Adipocyte (in vitro differentiated cells): ENCODE measurements at places on chromosomes 2 and 18.

DNA sequence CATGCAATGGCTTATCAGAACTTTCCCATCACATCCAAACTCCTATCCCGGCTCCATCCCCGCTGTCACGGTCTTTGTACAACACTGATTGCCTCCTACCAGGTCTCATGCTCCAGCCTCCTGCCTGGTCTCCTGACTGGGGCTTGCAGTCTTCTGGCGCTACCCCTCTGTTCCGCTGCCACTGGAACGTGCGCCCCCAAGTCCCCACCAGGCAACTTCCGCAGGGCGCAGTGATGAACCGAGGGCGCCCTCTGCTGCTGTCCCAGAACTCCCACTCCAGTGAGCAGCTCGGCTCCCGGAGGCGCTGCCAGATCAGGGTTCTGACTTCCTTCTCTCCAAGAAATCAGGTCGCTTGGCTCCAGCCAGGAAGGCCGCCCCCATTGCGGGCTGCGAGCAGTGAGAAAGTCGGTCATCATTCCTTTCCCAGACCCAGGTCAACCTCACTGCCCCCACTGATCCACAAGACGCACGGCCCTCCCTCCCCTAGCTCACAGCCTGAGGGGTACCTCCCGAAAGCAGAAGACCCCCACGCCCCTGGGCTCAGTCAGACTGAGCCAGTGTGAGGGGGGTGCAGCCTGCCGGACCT lies 43.9 kb upstream of the RAB11FIP5 start:
- peak; percentile 86 for DNase-seq

DNA sequence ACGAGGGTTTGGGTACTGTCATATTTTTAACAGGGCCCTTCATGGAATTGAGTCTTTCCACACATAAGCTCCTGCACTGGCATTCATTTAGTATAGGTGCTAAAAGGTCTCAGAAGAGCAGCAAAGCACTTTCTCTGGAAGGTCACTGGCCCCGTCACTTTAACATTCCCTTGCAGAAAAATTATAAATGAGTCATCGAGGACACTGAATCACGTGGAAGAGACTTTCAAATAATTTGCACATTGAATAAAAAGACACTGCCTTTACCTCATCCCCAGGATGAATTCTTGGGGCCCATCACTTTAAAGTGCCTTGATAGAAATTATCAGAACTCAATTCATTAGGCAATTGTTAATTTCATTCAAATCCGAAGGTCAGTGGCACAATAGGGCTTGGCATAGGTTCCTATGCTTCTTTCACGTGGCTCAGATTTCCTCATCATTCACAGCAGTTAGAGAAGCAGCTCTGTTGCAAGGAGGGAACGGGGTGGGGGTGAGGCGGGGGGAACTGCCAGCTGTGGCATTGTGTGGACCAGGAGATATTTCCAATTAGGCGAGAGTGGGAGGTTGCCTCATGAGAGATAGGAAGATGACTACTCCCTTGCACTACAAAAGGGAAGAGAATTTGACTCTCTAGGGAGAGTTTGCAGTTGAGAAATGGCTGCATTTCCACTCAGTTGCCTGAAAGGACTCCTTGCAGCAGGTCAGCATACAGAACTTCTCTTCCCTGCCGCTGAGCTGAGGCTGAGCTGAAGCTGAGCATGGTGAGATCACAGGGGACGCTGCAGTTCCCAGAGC lies 86.3 kb upstream of the NPAS2 start:
- peak; percentile 85 for DNase-seq

DNA sequence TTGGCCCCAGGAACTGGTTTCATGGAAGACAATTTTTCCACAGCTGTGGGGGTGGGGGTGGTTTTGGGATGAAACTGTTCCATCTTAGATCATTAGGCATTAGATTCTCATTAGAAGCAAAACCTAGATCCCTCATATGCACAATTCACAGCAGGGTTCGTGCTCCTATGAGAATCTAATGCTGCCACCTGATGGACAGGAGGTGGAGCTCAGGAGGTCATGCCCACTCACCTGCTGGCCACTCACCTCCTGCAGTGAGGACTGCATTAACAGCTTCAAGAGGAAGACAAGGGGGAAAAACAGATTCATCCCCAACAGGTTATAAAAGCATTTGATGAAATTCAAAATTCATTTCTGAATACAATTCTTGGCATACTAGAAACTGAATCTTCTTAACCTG lies 38.5 kb downstream of the THAP4 start:
- DNase-seq = no peak

DNA sequence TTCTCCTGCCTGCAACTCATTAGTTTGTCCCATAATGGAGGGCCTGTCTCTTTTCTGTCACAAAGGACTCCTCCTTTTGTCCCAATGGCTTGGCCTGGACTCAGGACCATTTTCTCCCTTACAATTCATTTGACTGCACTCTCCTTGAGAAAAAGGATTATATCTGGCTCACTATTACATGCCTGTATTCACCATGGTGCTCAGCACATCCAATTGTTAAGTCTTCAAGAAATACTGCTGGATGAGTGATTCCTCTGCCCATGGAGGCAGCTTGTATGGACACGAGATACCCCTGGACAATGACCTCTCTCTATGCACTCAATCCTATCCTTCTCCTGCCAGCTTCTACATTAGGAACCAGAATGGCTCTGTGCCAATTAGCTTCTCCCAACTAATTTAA lies 47.0 kb downstream of the CHST9 start:
- no peak for DNase-seq

GRCh38 chr2:120883607-120884440 lies 148.2 kb downstream of the GLI2 start:
- DNase-seq = no peak

- DNase-seq = no peak
Measured at GRCh38 chr2:44859337-44859736, 82.2 kb upstream of the SIX3 start.

- DNase-seq = no peak
Measured at GRCh38 chr2:216082805-216083204, 1.1 kb downstream of the TMEM169 start.

- DNase-seq = peak; percentile 58
Measured at GRCh38 chr18:68083131-68083530, 566.6 kb upstream of the DSEL start.

- no peak for DNase-seq
Measured at GRCh38 chr18:74797577-74798151, 200.0 kb downstream of the ZNF407 start.

DNA sequence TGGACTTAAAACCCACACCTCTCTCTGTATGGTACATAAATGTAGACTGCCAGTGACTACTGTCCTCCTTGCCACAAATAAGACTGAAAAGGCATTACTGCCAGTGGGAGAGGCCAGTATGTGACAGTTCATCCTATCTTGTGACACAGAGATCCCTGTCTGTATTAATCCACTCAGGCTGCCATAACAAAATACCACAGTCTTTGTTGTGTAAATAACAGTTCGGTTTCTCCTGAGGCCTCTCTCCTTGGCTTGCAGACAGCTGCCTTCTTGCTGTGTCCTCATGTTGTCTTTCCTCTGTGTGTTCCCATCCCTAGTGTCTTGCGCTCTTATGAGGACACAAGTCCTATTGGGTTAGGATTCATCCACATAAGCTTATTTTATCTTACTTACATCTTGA lies 46.4 kb upstream of the IL1RL1 start:
- DNase-seq = no peak

GRCh38 chr18:24674200-24674599 lies 213.8 kb downstream of the HRH4 start:
- no peak for DNase-seq

DNA sequence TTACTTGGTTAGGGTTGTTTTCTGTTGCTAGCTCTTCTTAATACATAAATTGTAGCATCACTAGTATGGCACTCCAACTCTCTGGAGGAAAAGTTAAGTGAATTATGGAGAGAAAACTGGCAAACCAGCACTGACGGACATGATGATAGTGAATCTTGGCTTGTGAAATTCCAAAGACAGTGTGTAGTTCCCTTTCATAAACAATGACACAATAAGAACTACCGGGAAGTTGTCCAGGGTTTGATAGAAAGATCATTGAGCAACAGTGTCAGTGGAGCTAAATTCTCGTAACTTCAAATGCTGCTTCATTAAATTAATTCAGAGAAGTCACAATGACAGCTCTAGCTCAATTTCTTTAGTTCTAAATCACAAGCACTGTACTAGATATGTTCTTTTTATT lies 66.5 kb downstream of the RIT2 start:
- DNase-seq = peak; percentile 2

- DNase-seq = no peak
Measured at GRCh38 chr2:101677658-101678057, 19.8 kb upstream of the MAP4K4 start.

GRCh38 chr2:233433794-233434193 lies 79.5 kb downstream of the DGKD start:
- DNase-seq = no peak

GRCh38 chr18:27377251-27377650 lies 192.1 kb upstream of the CHST9 start:
- DNase-seq = no peak

DNA sequence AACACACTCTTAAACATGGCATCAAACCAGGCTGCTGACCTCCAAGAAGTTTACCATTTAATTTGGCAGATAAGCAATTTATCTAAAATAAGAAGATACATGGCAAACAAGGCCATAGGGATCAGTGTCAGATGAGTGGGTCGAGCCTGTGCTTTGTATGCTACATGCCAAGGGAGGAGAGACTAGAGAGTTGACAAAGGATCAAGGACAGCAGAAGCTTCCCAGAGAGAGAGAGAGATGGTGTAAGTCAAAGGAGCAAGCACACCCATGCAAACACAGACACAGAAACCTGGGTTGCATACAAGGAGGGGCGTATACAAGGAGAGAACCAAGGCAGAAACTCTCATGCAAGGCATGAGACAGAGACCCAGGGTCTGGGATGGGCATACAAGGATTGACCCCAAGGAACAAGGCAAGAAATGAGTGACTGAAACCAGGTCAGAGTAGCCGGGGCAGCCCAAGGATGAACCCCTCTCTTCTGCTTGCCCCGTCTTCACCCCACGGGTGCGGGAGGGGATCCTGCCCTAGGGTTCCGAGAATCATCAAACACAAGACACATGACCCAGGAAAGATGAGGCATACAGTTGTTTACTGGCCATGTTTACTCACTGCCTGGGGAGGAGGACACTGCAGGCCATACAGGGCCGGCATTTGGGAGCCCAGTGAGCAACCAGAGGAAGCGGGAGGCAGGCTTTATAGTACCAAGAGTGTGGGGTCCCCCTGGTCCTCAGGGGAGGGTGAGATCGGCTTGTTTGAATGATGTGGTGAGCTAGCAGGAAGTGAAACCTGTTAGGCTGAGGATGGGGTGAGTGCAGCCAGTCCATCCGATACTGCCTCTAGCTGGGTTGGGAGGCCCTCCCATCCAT lies 529.2 kb upstream of the ID2 start:
- no peak for DNase-seq

DNA sequence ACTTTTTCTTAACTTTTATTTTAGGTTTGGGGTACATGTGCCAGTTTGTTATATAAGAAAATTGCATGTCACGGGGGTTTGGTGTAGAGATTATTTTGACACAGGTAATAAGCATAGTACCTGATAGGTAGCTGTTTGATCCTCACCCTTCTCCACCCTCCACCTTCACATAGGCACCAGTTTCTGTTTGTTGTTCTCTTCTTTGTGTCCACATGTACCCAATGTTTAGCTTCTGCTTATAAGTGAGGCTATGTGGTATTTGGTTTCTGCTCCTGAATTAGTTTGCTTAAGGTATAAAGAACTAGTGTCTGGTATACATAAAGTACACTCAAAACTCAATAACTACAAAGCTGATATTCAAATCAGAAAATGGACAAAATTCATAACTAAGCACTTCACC lies 654.6 kb upstream of the LINC00305 start:
- DNase-seq = no peak

- DNase-seq = no peak
Measured at GRCh38 chr2:137500599-137500998, 463.7 kb upstream of the HNMT start.

- DNase-seq = peak; percentile 74
Measured at GRCh38 chr2:25528173-25528572, 145.2 kb downstream of the DTNB start.

GRCh38 chr2:223095207-223095606 lies 43.2 kb downstream of the KCNE4 start:
- no peak for DNase-seq

GRCh38 chr2:20617892-20618467 lies 32.9 kb downstream of the HS1BP3 start:
- peak; percentile 98 for DNase-seq

GRCh38 chr2:98453083-98453482 lies 8.4 kb downstream of the INPP4A start:
- no peak for DNase-seq

- DNase-seq = no peak
Measured at GRCh38 chr2:8980096-8980495, 23.4 kb downstream of the MBOAT2 start.

DNA sequence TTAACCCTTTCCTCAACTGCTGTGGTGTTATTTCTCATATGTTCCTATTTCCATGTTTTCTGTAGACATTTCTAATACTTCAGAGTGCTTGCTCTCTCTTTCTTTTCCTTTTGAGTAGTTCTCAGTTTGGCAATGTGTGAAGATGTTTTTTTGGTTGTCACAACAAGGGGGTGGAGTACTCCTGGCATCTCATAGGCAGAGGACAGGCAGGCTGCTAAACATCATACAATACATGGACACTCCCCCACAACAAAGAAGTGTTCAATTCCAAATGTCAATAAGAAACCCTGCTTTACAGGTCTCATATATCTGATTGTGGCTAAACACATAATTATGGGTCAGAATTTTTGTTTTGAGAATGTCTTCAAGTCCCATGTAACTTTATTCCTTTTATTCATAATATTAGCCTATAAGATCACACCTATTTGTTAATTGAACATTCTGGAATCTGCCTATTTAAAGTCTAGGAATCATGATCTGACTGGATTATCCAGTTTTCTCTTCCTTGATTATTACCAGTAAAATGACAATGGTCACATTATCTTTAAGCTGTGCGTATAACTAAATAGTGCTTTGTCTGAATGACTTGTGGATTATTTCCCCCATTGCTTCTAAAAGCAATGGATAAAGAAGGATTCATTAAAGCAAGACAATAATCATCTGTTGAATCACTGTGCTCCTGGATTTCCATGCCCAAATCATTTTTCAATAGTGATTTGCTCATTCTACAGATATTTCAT lies 46.8 kb upstream of the ITPRID2 start:
- no peak for DNase-seq

GRCh38 chr2:212683346-212684097 lies 144.9 kb upstream of the ERBB4 start:
- DNase-seq = peak; percentile 49

GRCh38 chr2:240294514-240294913 lies 140.9 kb upstream of the GPC1 start:
- DNase-seq = no peak

DNA sequence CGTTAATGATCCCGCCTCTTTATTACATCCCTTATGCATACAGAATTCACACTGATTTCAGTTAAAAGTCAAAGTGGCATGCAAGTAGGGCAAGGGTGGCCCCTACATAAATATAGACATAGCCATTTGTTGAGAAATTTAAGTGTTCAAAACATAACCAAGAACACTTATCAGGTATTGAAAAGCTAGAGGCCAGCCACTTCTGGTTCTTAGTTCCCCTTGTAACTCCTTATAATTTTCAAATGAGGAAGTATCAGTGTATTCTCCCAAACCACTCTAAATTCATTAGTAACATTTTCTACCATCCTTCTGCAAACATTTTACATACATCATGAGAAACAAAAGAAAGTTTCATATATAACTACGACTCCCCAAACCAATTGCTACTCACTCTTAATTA lies 5.8 kb upstream of the ARL5A start:
- no peak for DNase-seq
